Hematopoietic multipotent progenitor cell (in vitro differentiated cells): ENCODE measurements at places on chromosomes 1 and 21.
A peak's percentile ranks its signal among the peaks of the same experiment; 100 is the strongest.

- DNase-seq, result no peak
These were observed 29.9 kb downstream of the DHCR24 start for GRCh38 chr1:54857141-54857540.

- DNase-seq, result no peak
These were observed 86.5 kb downstream of the VPS13D start for GRCh38 chr1:12316331-12316730.

GRCh38 chr1:156546267-156546666, 26.1 kb downstream of the IQGAP3 start:
- DNase-seq, result no peak

- no peak for DNase-seq
These were observed 244.6 kb upstream of the MAP1LC3C start for GRCh38 chr1:242243472-242243871.

GRCh38 chr1:64623750-64624191, 121.1 kb upstream of the RAVER2 start:
- DNase-seq, result no peak

DNA sequence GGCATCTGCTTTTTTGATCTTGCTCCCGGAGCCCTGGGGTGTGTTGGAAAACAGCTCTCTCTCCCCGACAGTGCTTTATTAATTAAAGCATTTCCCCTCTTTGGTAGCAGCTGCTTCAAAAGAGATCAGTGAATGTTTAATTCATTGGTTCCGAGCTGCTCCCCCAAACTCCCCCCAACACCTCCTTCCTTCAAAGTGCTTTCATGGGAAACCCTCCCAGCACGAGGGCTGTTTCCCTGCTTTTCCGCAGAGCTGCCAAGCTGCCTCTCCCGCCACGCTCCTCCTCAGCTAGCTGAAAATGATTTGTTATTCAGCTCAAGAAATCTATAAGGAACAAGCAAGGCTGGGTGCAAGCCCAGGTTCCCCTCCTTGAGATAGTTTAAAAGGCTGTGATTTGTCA, 40.0 kb upstream of the DISP3 start:
- no peak for DNase-seq

DNA sequence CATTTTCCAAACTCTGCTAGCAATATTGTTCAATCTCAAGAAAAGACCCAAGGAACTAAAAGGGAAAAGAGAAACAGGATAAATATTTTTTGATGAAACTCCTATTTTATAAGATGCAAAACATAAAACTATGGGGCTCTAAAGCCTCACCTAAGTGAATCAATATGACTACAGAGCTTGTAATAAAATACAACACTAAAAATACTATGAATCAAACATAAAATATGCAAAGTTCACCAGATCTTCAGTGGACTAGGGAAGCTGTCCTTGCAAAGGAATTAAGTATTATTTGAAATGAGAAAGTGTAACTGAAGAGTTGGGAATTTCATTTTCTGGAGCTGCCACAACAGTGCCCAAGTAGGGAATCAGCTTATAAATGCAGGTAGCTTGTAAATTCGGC, 124.5 kb downstream of the CRB1 start:
- DNase-seq, result no peak

- DNase-seq, result no peak
These were observed 81.3 kb upstream of the ZNF281 start for GRCh38 chr1:200491103-200491502.

GRCh38 chr1:81800695-81801650, at the start of gene ADGRL2:
TSS of gene ADGRL2 (plus strand) at chr1:81800934. CDS start at chr1:81836985, 36,051 bp downstream.
- peak; percentile 67 for DNase-seq
